HCT116 (cell line): ENCODE measurements at places on chromosomes 11 and 22. TPM values are rescaled to one million over a fixed set of nuclear protein-coding genes. Genes with fewer than 3 reads are reported as not detected.

Gene OR4D5
- not detected for total RNA-seq

Gene OR10S1
- total RNA-seq = not detected

Gene DCUN1D5
- total RNA-seq = 60.1 TPM

Gene OR52K1
- total RNA-seq = not detected

Gene PHOX2A
- total RNA-seq = not detected

Gene GDPD4
- not detected for total RNA-seq

Gene OR6A2
- 0.22 TPM for total RNA-seq
